ENCODE measurements at places on chromosomes 1 and 21.

DNA sequence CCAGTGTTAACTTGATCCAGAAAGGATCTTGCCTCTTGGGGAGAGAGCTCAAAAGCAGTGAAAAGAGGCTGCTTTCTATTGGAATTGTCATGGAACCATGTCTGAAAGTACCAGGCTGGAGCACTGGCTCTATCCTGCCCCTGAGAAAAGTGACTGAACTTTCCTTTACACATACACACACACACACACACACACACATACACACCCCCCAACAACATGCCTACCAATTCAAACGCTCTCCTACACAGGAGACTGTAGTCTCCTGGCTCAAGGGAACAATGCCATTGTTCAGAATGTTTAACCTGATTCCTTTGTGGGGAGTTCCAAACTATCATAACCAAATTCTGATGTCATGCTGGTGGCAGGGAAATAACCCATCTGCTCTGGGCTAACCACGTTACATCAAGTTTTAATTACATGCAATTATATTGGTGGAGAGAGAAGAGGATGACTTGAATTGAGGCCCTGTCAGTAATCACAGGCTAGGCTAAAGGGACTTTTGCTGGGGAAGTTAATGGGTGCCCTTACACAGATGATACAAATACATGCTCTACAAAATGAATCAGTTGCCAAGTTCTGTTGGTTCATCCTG lies 52.3 kb upstream of the DUSP10 start:
- no peak for DNase-seq

GRCh38 chr1:222373831-222374602 lies 173.9 kb downstream of the HHIPL2 start:
- no peak for DNase-seq

DNA sequence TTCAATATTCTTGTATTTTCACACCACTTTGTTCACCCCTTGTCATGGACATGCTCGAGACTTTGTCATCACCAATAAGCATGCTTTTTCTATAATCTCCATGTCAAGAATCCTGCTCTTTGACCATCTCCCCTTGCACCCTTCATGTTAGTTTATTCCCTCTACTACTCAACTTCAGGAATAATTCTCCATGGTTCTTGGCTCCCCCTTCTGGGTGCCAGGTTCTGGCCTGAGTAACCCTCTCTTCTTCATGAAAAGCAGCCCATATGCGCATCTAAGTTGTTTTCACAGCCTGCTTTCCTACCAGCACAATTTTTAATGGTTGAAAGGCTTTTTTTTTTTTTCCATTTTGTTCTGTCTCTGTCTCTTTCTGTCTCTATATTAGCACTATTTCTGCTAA lies 160.7 kb downstream of the LEPR start:
- DNase-seq = no peak

- DNase-seq = no peak
Observed at GRCh38 chr1:216612291-216612690, 110.9 kb downstream of the ESRRG start.

DNA sequence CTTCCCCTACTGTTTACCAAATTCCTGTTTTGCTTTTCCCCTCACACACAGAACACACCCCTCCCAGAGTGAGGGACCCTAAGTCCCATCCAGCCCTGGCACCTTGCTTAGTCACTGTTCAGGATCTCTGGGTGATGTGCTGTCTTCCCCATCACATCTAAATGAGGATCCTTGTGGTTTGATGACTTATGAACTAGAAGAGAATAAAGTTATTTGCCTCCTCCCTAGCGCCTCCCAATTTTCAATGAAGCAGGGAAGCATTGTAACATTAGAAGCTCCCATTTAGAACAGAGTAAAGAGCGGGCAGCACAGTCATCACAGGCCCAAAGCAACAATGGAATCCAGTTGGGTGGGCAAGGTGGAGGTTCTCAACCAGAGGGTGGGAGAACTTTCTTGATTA lies 27.0 kb downstream of the DISC1 start:
- DNase-seq = no peak

DNA sequence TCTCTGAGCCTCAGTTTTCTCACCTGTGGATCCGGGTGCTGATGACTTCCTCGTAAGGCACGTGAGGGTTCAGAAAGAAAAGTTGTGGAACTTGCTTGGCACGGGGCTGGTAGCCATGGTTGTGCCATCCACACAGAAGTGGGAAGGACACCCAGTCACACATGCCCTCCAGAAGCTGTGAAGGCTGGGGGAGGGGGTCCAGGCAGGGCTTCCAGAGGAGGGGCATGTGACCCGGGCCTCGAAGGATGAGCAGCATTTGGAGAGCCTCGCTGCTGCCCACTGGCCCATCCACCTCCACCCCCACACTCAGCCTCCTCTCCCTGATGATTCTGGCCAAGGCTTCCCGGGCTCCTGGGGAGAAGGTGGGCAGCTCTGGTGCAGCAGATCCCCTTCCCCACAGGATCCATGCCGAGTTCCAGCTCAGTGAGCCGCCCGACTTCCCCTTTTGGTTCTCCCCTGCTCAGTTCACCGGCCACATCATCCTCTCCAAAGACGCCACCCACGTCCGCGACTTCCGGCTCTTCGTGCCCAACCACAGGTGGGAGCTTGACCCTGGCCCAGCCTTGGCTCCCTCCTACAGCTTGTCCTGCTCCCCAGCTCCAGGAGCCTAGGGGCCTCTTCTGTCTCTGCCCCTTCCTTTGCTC lies 9.4 kb downstream of the SELENON start:
- DNase-seq = no peak

DNA sequence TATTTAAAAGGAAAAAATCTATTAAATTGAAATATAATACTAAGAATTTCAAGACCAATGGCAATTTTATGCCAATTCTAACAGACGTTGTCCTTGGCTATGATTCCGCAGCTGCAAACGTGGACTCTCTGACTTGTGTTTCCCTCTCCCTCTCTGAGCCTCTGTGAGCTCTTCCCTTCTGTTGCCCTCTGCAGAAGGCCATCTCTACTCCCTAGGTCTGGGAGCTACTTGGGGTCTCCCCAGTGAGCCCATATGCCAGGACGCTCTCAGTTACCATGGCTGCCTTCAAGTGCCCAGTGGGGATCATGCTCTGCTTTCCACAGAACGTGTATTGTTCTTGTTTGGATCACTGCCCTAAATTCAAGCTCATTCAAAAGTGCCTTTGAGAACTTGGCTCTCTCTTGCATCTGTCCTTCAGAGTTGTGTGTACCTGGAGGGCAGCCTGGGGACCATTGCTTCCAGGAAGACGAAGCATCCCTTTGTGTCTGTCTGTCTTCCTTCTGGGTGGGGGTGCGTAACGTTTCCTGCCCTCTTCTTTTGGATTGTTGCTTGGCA lies 97.5 kb upstream of the TSPAN2 start:
- DNase-seq = no peak

DNA sequence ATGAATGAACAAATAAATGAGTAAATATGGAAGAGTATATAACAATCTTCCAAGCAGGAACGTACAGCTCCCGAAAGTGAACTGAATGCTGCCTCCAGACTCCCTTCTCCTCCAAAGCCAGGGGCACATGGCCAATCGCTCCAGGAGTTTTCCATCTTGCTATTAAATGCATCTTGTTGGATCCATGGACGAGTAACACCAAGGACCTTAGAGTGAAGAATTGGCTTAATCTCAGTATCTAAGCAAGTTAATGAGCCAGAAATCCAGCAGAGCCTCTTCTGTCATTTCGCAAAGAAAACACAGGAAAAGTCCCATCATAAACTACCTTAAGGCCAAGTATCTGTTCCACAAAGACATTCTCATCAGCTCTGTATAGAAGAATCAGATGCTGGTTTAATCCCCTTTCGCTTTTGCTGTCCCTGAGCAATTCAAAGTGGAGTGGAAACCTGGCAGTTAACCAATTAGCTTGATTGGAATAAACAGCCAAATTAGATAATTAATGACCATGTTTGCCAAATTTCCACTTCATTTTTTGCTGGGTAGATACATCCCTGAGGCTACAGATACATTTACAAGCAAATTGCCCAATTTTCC lies 116.0 kb downstream of the MIS18A start:
- DNase-seq = no peak

GRCh38 chr1:22053017-22053860 lies 730 bp downstream of the CDC42 start:
- DNase-seq = no peak

DNA sequence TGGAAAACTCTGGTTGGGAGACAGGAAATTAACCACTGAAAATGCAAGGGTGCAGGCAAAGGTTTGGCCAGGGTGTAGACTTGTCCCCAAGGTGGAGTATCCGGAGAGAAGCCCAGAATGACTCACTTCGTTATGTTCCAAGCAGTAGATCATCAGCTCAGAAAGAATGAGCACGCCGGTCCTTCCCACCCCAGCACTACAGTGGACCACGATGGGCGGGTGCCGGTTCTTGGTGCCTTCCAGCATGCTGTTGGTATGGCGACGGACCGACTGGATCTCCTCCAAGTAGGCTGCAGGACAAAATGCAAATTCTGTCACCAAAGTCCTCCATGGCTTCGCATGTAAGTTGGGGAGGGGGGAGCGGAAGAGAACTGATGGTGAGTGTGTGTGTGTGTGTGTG lies 83.4 kb downstream of the SMYD2 start:
- no peak for DNase-seq

DNA sequence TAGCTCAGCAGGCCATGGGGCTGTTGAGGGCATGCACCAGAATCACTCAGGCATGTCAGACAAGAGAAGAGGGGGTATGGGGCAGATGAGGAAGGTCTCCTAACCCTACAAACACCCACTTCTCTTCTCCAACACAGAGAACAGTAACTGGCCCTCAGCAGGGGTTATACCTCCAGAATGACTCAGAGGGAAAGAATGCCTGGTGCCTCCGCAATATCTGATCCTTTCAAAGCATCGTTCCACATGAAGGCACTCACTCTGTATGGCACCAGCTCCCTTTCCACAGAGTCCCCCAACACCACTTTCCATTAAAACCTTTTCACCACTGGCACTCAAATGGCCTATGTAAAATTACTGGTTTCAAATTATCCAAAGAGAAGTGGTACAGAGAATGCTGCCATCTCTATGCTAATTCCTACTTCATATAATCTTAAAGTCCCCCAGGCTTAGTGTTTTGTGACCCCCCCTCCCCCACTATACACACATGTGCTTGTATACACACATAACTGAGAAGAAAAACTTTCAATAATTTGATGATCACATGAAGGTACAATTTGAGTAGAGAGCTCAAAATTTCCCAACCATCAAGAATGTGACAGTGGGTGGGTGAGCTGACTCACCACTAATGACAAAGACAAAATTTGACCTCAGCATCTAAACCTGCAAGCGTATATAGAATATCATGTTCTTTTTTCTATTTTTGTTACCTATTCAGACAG lies 91.5 kb downstream of the SIPA1L2 start:
- DNase-seq = no peak

- no peak for DNase-seq
Observed at GRCh38 chr1:14578156-14578555, 20.3 kb upstream of the KAZN start.

GRCh38 chr1:244496186-244496585 lies 35.1 kb downstream of the CATSPERE start:
- no peak for DNase-seq

GRCh38 chr1:226624526-226624925 lies 76.0 kb downstream of the STUM start:
- no peak for DNase-seq

- DNase-seq = no peak
Observed at GRCh38 chr1:94553931-94554330, 12.4 kb upstream of the F3 start.

DNA sequence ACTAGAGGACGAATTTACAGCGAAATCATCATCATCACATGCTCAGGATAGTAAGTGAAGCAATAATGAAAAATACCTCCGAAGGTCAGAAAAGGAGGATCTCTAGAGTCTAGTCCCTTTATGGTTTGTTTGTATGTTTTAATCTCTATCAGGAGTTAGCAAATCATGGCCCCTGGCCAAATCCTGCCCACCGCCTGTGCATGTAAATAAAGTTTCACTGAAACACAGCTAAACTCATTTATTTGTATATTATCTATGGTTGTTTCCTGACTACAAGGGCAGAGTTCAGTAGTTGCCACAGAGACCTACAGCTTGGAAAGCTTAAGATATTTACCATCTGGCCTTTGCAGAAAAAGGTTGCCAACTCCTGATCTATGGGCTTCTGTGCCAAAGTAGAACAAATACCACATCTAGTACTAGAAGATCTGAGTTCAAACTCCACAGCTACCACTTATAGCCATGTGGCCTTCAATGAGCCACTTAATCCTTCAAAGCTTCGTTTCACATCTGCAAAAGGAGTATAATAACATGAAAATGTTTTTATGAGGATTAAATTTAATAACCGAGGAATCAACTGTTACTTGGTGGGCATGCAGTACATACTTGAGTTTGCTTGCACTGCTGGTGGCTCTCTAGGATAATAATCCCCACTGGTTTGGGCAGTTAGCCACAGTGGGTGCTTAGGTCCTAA lies 94.0 kb upstream of the KIF26B start:
- DNase-seq = no peak

GRCh38 chr1:24105368-24106160 lies 6.4 kb downstream of the MYOM3 start:
- DNase-seq = no peak

- DNase-seq = no peak
Observed at GRCh38 chr1:20278692-20279130, 12.0 kb upstream of the VWA5B1 start.

- no peak for DNase-seq
Observed at GRCh38 chr1:40646315-40646714, 19.2 kb downstream of the RIMS3 start.

- DNase-seq = no peak
Observed at GRCh38 chr1:190667914-190668313, 190.2 kb upstream of the BRINP3 start.

DNA sequence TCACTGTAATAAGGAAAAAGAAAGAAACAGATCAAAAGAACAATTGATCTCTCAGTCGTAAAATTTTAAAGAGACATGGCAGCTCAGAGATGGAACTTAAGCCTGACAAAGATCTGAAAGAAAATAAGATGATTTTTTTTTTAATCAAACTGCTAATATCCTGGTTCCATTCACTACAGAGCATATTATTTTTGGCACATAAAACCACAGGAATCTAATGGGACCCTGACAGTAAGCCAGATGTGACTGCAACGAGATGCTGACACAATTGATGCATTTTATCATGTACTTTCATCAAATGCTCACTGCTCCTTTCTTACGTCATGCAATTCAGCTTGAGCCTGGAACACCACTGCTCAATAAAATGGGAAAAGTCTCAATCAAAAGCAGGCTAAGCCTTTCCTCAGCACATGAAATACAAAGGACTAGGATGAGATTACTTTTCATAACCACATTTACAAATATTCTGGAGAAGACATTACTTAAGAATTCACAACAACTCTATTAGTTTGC lies 16.6 kb downstream of the GPATCH2 start:
- no peak for DNase-seq

GRCh38 chr21:43758111-43758641 lies 17.9 kb downstream of the CSTB start:
- no peak for DNase-seq

DNA sequence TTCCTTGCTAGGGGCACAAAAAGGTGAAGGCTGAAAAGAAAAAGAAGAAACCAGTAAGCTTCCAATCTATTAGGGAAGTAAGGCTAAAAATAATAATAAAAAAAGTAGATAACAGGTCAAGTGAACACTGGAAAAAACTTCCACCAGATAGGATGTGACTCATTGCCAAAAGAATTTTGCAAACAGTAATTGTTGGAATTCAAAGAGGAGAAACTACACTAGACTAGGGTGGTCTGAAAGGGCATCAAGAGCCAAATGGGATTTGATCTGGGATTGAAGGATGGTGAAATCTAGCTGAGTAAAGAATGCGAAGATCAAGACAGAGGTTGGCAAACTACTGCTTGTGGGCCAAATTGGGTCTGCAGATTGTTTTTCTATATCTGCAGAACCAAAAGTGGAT lies 6.0 kb upstream of the ST6GALNAC3 start:
- DNase-seq = no peak

- no peak for DNase-seq
Observed at GRCh38 chr1:228005511-228006033, 1.2 kb upstream of the WNT3A start.

Measured in stimulated activated CD4-positive, alpha-beta T cell treated with anti-CD3 and anti-CD28 coated beads, Interleukin-4, amount 100 ng/mL, for 4 hours (primary cell).